NCI-H1930 (cell line): ENCODE measurements at places on chromosomes 4 and X.
A peak's percentile ranks its signal among the peaks of the same experiment; 100 is the strongest.

GRCh38 chrX:72349190-72349589 lies 43.5 kb upstream of the CITED1 start:
- DNase-seq: no peak

DNA sequence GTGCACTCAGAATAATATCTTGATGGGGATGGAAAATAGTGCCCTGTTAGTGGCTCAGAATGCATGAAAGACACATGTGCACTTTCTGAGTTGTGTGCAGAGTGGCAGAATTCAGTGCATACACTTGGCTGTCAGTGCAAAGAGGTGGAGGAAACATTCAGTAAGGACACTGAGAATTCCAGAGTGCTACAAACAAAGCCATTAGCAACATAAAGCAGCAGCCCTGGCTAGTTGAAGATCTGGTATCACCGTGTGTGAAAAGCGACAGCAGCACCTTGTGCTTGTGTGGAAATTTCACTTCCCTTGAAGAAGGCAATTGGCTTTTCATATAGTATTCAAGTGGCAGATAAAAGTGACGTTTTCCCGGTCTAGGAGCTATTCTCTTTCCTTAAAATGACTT lies 810.4 kb downstream of the TRIML1 start:
- DNase-seq: no peak

GRCh38 chr4:118842055-118842454 lies 6.1 kb upstream of the SEC24D start:
- no peak for DNase-seq

DNA sequence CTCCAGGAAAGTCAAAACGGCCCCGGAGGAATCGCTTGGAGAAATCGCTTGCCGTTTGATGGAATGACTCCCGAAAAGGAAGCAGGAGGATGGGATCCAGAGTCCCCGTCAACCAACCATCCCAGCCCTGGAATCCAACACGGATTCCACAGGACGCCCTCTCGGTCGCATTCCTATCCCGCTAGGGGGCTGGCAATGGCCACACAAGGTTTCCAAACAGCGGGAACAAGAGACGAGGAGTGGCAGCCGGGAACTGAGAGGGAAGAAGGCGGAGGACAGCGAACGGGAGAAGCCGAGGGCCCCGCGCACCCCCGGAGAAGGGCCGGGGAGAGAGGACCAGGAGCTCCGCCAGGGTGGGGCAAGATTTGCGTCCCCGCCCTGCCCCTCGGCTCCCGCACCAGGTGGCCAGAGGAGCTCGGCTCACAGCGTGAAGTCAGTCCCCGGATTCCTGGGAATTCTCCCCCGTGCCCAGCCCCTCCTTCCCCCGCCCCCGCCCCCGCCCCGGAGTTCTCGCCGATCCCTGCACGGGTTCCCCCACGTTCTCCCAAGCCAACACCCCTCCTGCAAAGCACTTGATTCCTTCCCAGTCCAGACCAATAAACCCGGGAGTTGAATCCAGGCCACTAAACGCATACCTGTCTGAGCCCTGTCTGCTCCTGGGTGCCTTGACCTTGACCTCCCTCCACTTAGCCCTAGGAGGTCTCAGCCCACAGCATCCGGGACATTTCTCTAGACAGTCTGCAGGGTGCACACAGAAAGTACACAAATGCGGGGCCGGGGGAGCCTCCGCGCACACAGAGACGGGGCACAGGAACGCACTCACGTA lies 1.4 kb downstream of the PDZD4 start:
- no peak for DNase-seq

DNA sequence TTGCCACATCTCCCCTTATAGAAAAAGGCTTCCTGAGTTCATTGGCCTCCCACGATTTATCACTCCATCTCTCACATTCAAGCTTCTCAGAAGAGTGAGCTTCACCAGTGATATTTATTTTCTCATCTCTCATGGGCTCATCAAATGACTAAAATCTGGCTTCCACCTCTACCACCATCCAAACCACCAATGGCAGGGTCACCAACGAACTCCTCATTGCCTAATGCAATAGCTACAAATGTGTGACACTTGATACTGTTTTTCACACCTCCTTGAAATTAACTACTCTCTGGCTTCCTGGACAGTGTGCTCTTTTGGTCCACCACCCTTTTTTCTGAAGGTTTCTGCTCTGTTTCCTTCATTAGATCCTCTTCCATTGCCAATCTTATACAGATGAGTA lies 129.0 kb downstream of the SH2D1A start:
- no peak for DNase-seq

DNA sequence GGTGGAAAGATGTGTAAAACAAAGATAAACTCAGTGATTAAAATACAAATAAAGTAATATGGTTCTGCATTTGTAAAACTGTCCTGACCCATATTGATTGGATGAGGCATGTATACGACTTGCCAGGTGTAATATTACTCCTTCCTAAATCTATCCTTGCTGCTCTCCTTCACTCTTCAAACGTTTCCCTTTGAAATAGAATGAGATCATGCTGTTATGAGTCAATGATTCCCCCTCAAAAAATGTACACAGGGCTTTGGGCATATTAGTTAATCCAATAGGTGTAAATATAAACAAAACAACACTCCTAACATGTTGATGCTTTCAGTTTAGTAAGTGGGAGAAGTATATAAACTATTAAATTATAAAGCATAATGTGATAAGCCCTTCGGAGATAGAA lies 117.4 kb upstream of the GPM6A start:
- DNase-seq: no peak

DNA sequence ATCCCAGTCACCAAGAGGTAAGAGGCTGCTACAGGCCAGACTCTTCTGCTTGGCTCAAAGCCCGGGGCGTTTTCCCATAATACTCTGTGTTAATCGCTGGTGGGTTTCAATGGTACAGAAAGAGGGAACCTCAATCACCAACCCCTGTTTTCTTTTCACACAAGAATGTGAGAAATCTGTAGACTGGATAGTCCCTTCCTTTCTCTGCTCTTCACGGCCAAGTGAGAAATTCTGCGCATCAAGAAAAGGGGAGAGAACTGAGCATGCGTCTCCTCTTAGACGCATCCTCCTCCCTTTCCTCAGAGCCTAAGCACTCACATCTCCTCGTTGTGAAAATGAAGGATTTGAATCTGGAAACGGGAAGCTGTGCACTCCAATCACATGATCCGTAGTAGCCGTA lies 64.7 kb downstream of the CLNK start:
- no peak for DNase-seq

DNA sequence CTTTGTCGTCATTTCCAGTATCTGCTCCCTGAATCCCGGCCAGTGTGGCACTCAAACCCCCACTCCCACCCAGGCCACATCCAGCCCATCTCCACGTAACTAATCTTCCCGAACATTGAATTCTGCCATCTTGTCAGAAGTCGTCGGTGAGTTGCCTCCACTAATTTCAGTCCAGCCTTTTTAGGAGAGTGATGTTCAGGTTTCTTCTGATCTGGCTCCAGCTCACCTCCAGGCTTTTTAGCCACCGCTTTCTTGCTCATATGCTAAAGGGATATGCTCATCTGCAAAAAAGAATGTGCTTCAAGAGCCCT lies 1.3 kb downstream of the TMEM165 start:
- DNase-seq: no peak

GRCh38 chr4:88804234-88804633 lies 106.6 kb upstream of the NAP1L5 start:
- DNase-seq: no peak

GRCh38 chr4:151865744-151866591 lies 105.2 kb upstream of the GATB start:
- DNase-seq: no peak

DNA sequence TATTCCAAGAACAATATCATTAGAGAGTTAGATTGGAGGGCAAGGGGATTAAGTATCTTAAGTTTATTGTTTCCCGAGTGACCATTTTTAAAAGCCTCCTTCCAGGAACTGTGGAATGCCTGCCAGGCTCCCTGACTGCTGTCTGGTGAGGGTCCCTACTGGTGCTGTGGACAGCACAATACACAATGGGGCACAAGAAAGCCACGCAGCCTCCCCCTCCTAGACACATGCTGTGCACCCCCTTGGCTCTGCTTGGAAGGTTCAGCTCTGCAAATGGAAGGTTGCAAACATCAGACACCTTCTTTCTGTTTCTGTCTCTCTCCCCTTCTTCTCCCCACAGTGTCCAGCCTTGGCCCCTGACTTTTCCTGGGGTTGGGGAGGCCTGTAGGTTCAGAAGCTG lies 153.2 kb downstream of the SHROOM3 start:
- DNase-seq: no peak

DNA sequence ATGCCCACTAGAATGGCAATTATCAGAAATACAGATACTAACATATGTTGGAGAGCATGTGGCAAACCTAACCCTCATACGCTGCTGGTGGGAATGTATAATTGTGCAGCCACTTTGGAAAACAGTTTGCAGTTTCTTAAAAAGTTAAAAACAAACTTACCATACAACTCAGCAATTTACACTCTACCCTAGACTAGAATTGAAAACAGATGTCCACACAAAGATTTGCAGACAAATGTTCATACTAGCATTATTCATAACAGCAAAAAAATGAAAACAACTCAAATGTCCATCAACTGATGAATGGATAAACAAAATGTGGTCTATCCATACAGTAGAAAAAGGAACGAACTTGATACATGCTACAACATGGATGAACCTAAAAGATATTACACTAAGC lies 64.4 kb downstream of the SLC9A7 start:
- DNase-seq: no peak

DNA sequence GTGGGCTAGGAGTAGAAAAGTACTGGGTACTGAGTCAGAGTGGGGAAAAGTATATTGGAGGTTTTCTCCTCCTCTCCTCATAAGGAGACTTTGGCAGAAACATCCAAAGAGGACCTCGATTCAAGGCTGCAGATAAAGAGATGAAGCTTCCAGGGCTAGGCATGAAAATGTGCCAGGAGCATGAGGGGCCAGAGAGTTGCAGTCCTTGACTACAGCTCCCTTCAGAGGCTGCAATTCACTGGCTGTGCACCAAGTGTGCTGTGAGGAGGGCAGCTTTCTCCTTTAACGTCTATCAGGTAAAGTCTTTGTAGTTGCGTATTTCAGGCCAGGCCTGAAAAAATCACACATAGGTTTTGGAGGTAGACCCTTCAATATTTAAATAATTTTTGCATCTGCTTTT lies 174.9 kb upstream of the VEGFC start:
- no peak for DNase-seq

- no peak for DNase-seq
These were observed 681.5 kb downstream of the ARAP2 start for GRCh38 chr4:35562861-35563260.

GRCh38 chr4:2331519-2332200 lies 69.8 kb upstream of the MXD4 start:
- DNase-seq: no peak

DNA sequence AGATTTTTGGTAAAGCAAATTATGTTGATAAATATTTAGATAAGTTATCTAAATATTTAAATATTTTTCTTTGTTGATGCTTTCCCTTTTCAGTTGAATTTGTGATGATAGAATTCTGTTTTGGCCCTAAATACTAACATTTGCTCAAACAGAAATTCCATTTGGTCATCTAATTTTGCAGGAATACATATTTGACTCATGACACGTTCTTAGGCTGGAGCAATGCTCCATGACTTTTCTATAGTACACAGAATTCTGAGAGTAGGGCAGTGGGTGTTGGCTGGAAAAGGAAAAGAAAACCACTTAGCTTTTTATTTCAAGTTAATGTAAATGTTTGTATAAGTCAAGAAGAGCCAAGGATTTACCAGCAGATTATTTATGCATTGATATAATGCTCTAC lies 58.6 kb upstream of the GK2 start:
- peak; percentile 42 for DNase-seq

GRCh38 chrX:16786791-16787735 lies 797 bp downstream of the TXLNG start:
- DNase-seq: no peak

DNA sequence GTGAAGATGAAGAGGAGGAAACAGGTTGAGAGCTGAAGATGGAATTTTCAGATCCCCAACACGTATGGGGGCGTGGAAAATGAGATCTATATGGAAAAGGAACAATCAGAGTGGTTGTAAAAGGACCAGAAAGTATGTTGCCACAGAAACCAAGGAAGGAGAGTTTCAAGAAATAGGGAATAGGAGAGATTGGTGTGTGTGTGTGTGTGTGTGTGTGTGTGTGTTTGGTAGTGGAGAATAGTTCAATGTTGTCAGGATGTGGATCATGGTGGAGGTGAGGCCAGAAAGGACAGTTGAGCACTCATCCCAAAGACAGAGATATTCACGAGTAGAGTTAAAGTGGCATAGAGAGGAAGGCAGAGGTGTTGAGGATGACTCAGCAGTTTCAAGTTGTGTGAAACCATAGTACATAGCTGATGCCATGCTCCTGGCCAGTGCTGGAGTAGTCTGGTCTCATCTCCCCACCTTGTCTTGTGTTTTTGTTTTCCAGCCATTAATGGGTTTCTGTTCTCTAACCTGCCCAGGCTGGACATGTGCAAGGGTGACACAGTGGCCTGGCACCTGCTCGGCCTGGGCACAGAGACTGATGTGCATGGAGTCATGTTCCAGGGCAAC lies 36.1 kb downstream of the HEPH start:
- no peak for DNase-seq
